Suppressor macrophage treated with lipopolysaccharide for 4 hours (primary cell): ENCODE measurements at places on chromosomes 13 and 19.
A peak's percentile ranks its signal among the peaks of the same experiment; 100 is the strongest.

- no peak for DNase-seq
Measured at GRCh38 chr13:113741191-113741668, 17.8 kb upstream of the TMEM255B start.

GRCh38 chr13:98549728-98550317, 27.1 kb downstream of the STK24 start:
- DNase-seq, result peak; percentile 52

DNA sequence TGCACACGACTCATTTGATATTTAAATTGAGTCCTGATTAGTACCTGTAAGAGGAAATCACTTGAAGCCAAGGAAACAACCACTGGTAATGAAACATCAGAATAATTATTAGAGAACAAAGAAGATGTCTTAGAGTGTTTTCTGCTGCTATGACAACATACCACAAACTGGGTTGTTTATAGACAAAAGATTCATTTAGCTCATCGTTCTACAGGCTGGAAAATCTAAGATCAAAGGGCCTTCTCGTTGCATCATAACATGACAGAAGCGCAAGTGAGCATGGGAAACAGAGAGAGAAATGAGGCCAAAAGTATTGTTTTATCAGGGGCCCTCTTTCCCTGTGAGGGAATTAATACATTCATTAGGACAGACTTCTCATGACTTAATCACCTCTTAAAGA, 1024.0 kb upstream of the PCDH9 start:
- no peak for DNase-seq

- DNase-seq, result peak; percentile 29
Measured at GRCh38 chr19:1725100-1726064, 27.9 kb upstream of the ONECUT3 start.

- peak; percentile 46 for DNase-seq
Measured at GRCh38 chr13:20161275-20161950, 561 bp upstream of the GJA3 start.

DNA sequence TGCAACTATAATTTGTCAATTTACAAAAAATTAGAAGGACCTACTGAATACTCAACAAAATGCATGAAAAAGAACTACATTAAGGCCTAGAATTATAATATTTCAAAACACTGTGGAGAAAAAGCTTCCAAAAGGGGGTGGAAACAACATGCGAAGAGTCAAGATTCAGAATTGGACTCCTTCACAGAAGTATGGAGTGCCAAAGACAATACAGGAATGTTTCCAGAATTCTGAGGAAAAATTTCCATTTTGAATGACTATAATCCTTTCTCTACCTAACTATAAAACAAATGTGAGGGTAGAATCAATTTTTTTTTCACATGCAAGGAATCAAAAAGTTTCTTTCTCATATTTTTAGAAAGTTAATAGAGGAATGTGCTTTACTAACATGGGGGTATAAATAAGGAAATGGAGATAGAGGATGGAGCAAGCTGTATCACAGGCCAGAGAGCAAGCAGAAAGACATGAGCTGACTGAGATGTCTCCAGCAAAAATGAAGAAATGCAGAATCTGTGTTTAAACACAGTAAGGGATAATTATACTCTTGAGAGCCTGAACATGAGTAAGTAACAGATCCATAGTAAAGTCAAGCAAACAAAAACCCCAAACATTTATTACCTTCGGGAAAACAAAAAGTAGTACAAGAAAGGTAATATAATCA, 39.5 kb upstream of the SMAD9 start:
- DNase-seq, result no peak

- peak; percentile 97 for DNase-seq
Measured at GRCh38 chr19:44738603-44739558, 9.6 kb upstream of the BCL3 start.

- DNase-seq, result no peak
Measured at GRCh38 chr13:32008518-32009175, 22.9 kb upstream of the FRY start.

- DNase-seq, result no peak
Measured at GRCh38 chr19:52735734-52736133, 890 bp upstream of the ZNF611 start.

DNA sequence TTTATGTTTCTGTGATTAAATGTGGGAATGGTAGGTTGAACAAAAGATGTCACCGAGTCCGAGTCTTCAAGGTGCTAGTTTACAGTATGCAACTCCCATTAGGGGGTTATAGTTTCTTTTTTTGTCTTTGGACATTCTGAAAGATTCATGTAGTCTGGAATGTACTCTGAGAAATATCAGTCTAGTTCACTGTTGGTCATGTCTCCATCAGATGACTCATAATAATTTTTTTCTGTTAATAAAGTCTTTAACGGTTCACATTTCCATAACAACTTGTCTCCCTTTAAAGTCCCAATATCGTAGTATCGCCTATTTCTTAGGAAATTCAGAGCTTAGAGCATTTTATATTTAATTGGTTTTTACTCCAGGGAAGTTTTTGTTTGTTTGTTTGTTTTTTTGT, 13.5 kb upstream of the ESD start:
- no peak for DNase-seq

- DNase-seq, result peak; percentile 93
Measured at GRCh38 chr19:6056801-6057650, 53.3 kb downstream of the RFX2 start.

DNA sequence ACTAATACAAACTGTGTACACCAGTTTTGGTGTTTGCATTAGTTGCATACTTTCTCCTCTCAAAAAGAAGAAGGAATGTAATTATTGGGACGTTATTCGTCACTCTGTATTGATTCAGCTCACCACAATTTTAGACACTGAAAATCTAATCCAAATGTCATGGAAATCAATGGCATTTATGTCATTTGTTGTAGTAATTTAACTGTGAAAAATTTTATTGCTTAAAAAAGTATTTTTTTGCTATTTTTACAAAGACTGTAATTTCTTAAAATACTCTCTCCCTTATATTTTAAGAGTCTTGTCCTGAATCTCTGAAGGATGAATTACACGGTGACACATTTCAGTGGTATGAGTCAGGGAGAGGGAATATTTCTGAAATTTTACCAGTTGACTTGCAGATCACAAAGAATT, 2117.6 kb downstream of the PCDH9 start:
- no peak for DNase-seq

GRCh38 chr19:21321996-21322395, 7.2 kb downstream of the ZNF708 start:
- no peak for DNase-seq

- no peak for DNase-seq
Measured at GRCh38 chr13:90757127-90757680, 590.3 kb upstream of the MIR17HG start.
